NCI-H82 (cell line): ENCODE measurements at places on chromosomes 4 and X.

DNA sequence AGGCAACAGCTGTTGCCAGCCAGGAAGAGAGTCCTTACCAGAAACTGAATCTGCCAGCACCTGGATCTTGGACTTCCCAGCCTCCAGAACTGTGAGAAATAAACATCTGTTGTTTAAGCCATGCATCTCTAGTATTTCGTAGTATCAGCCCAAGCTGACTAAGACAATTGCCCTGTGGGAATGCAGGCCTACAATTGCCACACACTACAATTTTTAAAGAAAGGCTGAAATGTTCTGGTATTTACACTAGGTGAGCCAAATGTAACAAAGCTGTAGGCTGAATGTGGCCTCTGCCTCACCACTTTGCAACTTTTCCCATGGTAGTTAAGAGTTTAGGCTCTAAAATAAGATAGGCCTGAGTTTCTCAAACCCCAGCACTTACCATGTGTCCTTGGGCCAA lies 59.1 kb downstream of the SPATA18 start:
- no peak for DNase-seq

- DNase-seq, result no peak
These were observed 39.2 kb upstream of the MSX1 start for GRCh38 chr4:4820261-4820660.

DNA sequence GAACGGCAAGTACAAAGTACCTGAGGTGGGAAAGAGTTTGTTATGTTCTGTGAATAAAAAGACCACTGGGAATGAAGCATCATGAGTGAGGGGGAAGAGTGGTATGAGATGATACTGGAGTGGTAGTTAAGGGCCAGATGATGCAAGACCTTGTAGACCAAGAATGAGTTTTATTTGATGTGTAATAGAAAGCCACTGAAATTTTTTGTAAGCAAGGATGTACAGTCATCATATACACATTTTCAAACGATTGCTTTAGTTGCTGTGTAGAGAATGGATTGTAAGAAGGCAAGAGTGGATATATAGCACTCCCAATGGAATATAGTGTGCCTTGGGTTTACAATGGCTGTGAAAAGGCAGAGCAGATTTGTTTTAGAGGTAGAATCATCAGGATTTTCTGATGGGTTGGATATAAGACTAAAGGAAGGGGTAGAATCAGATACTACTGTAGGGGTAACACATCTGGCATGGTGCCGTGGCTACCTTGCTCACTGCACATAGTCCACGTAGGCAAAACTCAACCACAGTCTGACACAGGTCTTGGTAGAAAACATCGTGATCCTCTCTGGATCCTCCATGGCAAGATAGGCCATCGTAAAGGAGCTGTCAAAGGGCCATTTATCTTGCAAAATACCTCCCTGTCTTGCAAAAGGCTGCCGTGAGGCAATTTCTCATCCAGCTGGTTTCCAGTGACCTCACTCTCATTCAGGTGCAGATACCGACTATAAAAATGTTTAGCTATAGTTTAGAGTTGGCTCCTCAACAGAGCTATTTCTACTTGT lies 14.9 kb downstream of the TIFA start:
- no peak for DNase-seq

DNA sequence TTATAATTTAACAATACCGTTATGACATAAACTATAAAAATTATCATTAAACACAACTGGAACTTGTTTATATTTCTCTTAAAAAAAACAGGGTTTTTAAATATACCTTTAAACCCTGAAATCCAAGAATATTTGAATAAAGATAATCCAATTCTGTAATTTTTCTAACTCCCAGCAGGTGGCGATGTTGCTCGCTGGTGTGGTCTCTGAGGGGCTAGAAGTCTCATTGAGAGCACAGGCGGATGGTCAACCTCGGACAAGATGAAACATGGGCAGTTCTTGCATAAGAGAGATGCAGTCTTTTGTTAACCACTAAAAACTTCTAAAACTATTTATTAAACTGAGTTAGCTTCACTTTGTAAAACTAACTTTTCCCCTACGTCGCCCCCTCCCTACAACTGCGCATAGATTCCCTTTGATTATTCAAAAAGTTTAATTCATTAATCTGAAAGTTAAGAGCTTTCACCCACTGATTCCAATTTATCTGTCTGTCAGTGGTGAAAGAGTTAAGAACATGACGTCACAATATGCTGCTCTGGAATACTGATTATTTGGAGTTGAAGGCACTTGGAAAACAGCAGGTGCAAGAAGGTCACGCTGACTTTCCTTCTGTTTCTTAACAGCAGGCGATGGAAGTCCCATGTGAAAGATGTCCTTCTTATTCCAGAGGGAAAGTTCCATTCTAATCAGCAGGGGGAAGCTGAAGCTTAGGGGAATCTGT lies 29.5 kb downstream of the DMP1 start:
- DNase-seq, result peak; percentile 65

- DNase-seq, result no peak
These were observed 28.4 kb downstream of the PROM1 start for GRCh38 chr4:16055471-16055870.

DNA sequence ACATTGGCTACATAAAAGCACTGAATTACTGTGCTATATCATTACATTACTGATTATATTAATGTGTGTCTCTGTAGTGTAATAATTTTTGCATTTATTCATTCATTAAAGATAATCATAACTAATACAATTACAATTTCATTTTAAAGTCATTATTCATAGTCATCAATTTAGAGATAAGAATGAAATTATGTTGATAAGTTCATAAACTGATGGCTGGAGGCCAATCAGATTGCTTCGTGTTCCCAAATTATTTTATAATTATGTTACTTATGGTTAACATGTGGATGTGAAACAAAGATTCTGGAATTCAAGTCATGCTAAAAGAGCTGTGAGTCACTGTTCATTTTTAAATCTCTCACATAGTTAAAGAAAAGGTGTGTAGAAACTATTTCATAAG lies 223.4 kb upstream of the HAND2 start:
- DNase-seq, result no peak

- no peak for DNase-seq
These were observed 73.4 kb upstream of the EDNRA start for GRCh38 chr4:147407261-147408045.

DNA sequence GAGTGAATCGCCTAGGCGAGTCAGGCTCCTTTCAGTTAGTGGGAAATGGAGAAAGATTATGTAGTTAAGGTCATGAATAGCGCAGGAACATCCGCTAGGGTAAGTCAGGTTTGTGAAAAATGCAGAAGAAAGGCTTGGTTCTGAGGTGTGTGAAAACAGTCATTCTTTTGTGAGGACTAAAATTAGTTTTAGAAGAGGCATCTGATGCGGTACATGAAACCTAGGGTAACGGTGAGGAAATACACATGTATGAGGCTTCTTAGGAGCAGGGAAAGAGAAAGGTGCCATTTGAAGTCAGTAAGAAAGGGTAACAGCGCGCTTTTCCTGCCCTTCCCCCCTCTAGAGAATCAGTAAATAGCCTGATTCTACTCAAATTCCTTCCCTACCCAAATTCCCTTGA lies 570 bp upstream of the RNF128 start:
- DNase-seq, result no peak

DNA sequence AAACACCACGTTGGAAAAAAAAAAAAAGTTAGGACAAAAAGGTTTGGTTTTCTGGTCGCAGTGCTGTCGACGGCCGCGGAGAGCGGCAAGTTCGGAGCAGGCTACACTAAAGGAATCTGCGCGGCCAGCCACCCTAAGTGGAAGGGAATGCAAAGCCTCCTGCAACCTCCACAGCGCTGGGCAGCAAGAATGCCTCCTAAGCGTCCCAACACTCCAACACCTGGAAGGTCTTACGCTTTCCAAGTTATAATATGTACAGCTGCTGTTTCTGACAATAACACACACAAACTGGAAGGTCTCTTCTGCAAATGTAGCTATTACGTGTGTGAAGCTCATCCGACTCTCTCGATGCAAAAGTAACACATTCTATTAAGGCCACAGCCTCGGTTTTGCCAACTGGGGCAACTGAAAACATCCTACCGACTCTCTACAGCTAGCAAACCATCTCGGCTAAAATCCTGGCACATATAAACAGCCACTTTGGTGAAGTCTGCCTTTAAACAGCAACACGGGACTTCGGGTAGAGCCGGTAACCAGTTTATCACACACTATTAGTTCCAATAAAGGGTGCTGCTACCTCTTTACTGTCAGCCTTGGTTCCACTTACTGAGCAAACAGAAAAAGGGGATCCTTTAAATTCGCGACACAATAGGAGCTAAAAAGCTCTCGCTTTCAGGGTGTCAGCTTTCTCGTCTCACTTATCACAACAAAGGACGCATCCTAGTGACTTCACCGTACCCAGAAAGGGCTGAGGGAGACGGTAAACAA lies 895 bp downstream of the SMIM14 start:
- DNase-seq, result peak; percentile 63
